Fibroblast of the aortic adventitia (primary cell): ENCODE measurements at places on chromosomes 3 and 15. TPM values are rescaled to one million over a fixed set of nuclear protein-coding genes. Genes with fewer than 3 reads are reported as not detected.

DNA sequence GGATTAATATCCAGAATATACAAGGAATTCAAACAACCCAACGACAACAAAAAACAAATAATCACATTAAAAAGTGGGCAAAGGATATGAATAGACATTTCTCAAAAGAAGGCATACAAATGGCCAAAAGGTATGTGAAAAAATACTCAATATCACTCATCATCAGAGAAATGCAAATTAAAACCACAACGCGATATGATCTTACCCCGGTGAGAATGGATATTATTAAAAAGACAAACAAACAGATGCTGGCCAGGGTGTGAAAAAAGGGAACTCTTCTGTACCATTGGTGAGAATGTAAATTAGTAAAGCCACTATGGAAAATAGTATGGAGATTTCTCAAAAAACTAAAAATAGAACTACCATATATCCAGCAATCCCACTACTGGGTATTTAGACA, 43.5 kb upstream of the MEF2A start:
- DNase-seq, result no peak

GRCh38 chr3:162022911-162023310, 526.3 kb downstream of the OTOL1 start:
- DNase-seq, result no peak

- peak; percentile 51 for DNase-seq
Measured at GRCh38 chr3:73073091-73073707, 11.7 kb downstream of the EBLN2 start.

ATP13A5 gene
- not detected in 2 replicates for total RNA-seq

ZNF80 gene
- not detected in 2 replicates for total RNA-seq

TIGIT gene
- total RNA-seq, result 0.18 and 0.33 TPM in 2 replicates
